ENCODE measurements at places on chromosomes 4 and X.

DNA sequence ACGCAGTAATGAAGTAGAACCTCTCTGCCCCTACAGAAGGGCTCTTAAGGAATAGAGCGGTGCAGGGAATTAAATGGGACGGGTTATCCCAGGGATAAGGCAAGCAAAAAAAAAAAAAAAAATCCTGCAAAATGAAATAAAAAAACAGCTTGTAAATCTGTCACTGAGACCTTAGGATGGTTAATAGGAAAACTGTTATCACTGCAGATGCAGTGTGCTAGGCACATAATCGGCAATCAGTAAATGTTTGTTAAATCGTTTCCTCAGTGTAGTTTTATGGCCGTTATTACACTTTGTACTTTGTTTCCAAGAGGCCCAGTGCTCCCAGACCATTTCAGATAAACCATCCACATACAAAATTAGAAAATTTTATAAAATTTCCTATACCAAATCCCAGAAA is 1.0 kb downstream of the HNRNPH2 start:
- DNase-seq = no peak

DNA sequence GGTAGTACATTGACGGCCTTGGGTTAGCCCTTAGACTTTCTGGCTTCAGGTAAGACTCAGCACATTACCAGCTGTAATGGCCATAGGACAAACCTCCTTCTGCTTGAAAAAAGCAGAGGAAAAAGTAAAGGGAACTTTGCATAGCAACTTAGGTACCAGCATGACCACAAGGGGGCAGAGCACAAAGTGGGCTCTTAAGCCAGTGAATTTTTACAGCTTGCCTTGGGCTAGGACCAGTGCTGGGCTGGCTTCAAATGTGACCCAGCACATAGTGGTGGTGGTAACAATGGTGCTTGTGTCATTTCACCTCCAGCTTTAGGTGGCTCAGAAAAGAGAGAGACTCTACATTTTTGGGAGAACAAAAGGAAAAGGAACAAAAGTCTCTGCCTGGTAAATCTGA is 66.1 kb downstream of the KLHL4 start:
- peak; percentile 22 for DNase-seq

GRCh38 chr4:26866781-26867180 is 6.1 kb downstream of the STIM2 start:
- no peak for DNase-seq

- no peak for DNase-seq
These were observed 6.9 kb upstream of the CTSO start for GRCh38 chr4:155960522-155960921.

- DNase-seq = no peak
These were observed 114.1 kb downstream of the MGST2 start for GRCh38 chr4:139779691-139780090.

DNA sequence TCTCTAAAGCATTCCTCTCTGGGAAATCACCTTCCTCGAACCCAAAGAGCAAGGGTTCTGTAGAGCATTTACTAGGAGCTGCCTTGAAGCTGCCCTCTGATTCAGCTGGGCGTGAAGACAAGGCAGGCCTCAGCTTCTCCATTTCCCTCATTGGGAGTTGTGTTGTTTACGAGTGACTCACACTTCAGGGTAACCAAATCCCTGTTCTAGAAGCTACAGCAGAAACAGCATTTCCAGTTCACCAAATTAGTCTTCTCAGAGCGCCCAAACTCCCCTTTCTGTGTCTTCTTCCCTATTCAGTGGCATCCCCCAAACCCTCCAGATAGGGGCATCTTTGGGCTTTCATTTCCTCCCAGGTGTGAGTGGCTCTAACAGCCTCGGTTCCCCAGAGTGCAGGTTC is 863 bp upstream of the XPNPEP2 start:
- no peak for DNase-seq

DNA sequence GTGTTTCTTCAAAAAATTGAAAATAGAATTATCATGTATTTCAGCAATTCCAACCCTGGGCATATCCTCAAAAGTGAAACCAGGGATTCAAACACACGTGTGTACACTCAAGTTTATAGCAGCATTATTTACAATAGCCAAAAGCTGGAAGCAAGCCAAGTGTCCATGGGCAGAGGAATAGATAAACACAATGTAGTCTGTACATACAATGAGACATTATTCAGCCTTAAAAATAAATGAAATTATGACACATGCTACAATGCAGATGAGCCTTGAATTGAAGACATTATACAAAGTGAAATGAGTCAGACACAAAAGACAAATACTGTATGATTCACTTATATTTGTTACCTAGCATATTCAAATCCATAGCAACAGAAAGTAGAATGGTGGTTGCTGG is 853.4 kb downstream of the STIM2 start:
- DNase-seq = no peak

GRCh38 chr4:153668647-153669046 is 15.4 kb upstream of the TLR2 start:
- no peak for DNase-seq

GRCh38 chrX:47523713-47524166 is 37.3 kb upstream of the ARAF start:
- no peak for DNase-seq

GRCh38 chrX:111133389-111133788 is 37.4 kb downstream of the PAK3 start:
- no peak for DNase-seq

DNA sequence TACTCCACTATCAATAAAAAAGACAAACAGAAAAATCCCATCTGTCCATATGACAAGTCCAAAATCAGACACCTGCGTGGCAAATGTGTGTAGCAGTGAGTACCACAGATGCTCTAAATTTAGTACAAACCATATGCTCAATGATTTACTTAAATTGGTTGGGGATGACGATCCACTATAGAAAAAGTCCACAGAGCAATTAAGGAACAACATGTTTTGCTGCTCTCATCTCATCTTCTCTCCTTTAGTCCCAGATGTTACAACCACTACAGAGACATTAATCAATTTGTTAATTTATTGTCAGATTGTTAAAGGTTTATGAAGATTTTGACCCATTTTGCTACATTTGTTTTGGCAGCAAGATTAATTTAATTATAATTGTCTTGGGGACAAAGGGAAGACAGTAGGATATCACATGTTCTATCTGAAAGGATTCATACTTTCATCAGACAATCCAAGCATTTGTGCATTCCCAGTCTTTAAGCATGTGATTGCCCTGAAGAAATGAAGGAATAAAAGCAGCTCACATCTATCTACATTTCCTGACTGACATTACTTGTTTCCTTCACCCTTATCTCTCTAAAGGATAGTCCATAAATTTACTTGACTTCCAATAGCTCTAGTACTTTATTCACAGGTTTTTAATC is 2268.1 kb downstream of the PCDH7 start:
- DNase-seq = no peak

DNA sequence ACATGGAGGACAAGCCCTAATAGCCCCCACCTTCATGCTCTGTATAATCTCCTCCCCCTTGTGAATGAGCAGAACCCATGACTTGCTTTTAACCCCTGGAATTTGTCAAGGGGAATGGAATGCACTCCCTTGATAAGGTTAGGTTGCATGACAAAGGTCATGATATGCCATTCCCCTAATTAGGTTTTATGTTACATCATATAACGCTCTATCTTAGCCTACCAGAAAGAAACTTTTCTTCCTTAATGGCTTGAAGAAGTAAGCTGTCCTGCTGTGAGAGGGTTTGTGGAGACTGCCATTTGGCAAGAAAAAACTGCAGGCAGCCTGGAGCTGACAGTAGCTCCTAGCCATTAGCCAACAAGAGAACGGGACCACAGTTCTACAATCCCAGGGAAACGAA is 399.8 kb upstream of the MAD2L1 start:
- no peak for DNase-seq

GRCh38 chr4:75512386-75513211 is 1.6 kb downstream of the RCHY1 start:
- peak; percentile 10 for DNase-seq

DNA sequence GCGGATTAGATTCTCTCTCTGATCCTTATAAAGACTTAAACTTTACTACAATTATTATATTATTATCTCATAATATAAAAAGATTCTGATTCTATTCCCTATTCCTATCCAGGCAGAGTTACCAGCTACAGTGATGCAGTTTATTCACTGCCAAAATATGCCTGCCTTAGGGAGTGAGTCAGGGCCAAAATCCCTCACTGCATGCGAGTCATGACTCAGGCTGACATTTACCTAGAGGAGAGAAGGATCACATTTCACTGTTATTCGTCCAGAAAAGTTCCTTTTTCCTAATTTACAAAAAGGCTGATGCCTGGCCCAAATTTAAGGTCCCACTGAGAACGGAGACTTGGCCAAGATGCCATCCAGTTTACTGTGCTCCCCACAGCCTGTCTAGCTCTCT is 168.5 kb upstream of the LDB2 start:
- DNase-seq = no peak

DNA sequence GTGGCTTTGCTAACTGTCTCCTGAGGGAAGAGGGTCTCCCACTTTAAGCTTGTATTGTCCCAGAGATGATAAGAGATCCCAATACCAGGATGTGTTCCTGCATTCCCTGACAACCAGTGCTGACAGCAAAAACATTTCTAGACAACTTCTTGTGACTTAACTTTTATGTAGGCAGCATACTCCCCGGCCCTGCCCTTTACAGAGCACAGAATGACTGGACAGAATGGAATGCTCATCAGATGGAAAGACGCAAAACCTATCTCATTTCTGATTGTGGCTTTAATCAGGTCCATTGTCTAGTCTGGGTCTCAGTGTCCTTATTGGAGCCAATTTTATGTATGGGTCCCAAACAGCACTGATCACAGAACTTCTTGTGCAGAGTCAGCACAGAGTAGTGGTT is 18.2 kb upstream of the PLAC1 start:
- DNase-seq = no peak

GRCh38 chrX:24577091-24577490 is 70.1 kb downstream of the PCYT1B start:
- DNase-seq = no peak

GRCh38 chr4:52943677-52944076 is 81.6 kb downstream of the RASL11B start:
- DNase-seq = no peak

DNA sequence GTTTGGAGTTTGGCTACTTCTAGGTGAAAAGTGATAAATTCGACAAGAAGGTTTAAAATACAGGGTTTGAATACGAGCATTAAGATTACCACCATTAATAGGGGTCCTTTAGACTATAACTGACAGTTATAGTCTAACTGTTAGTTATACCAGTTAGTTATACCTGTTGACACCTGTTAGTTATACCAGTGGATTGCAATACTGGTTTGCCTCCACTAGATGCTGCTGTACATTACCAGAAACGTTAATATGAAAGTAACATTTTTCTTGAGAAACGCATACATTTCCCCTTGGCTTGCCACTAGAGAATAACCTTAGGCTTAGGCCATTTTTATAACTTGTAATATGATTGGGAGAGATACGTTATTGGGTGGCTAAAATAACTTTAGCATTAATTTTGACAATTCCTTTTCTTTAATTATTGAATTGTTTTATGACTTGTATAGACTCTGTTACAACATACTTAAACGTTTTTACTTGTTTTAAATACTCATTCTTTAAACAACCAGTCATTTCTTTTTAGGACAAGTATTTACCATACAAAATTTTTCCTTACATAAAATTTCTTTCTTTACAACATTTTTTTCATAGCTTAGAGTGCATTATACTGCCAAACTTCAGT is 911.2 kb downstream of the FSTL5 start:
- peak; percentile 33 for DNase-seq

DNA sequence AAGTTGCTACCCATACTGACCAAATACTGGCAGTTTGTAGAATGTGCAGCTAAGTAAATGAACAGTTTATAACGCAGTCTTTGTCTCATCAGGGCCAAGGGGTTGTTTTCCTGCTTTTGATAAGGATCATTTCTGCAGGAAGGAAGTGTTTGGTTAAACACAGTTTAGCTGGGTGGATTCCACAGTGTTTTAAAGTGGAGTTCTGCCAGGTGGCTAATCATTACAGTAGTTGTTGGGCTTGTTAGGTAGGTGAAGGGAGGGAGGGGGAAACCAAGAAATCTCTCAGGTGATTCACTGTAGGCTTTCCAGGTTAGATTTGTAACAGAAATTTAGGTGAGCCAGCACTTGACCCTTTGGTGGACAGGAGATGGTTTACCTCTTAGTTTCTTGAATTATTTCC is 58.1 kb downstream of the FNIP2 start:
- no peak for DNase-seq

DNA sequence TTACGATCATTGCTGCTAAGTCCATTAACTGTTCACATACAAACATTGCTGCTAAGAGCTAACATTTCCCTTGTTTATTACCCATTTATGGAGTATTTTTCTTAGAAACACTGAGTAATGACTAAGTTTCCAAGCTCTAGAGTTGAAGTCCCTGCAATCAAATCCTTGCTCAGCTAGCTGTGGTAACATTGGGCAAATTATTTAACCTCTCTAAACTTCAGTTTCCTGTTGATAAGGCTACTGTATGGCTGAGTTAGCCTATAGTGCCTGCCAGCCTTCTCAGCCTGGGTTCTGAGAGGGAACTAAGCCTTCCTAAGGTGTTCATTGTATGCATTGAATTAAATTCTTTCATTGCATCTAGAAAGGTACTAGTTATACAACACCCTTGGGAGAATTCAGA is 15.2 kb upstream of the SCOC start:
- no peak for DNase-seq

- peak; percentile 2 for DNase-seq
These were observed 38.0 kb downstream of the RADX start for GRCh38 chrX:106649523-106650428.

GRCh38 chrX:40174001-40174853 is 76.5 kb upstream of the BCOR start:
- peak; percentile 84 for DNase-seq

GRCh38 chr4:85986266-85986665 is 373.6 kb downstream of the MAPK10 start:
- no peak for DNase-seq

- no peak for DNase-seq
These were observed 9.3 kb upstream of the ADH1C start for GRCh38 chr4:99361899-99362275.

GRCh38 chr4:86380181-86380724 is 20.4 kb upstream of the MAPK10 start:
- DNase-seq = no peak

GRCh38 chrX:38379088-38379487 is 26.7 kb downstream of the OTC start:
- DNase-seq = no peak

DNA sequence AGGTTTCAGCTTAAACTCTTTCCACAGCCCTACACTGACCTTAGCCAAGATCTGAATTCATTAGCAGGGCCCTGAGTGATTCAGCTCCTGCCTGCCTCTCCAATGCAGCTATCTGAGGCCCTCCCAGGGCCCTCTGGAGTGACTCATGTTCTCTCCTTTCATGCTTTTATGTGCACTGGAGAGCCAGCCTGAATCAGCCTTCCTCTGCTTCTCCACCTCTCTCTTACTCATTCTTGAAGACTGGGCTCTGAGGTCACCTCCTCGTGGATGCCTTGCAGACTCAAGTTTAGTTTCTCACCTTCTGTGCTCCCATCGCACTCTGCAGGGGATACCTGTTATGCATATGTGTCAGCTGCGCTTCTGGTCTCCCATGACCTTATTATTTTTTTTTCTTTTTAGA is 3.1 kb upstream of the OCIAD2 start:
- DNase-seq = no peak

- DNase-seq = no peak
These were observed 19.2 kb downstream of the TRIM2 start for GRCh38 chr4:153223427-153223801.

- no peak for DNase-seq
These were observed 58.8 kb upstream of the ARHGAP36 start for GRCh38 chrX:130999360-130999759.

GRCh38 chr4:77819404-77819842 is 255 bp upstream of the CNOT6L start:
- peak; percentile 57 for DNase-seq

- no peak for DNase-seq
These were observed 280.4 kb downstream of the CFAP47 start for GRCh38 chrX:36199928-36200327.

- DNase-seq = no peak
These were observed 589.5 kb downstream of the BCOR start for GRCh38 chrX:39508300-39508692.

Data from RPMI8226 (cell line).